Progenitor cell of endocrine pancreas (in vitro differentiated cells): ENCODE measurements at places on chromosomes 7 and 10.

DNA sequence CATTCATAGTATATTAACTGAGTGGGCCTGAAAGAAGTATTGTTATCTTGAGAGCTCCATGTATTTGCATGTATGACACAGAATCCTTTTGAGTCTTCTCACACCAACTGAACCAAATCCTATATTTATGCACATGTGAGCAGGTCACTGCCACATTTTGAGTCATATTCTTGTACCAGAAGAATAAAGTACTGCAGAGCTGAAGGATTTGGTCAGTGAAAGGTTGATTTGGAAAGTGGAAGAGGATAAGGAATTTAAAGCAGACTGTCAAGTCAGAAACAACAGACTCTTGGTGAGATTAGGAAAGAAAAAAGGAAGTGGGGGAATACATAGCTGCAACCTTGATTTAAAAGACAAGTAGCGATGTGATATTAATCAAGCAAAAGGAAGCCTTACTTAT lies 121.8 kb downstream of the ARID5B start:
- no peak for DNase-seq

GRCh38 chr7:2950578-2950977 lies 93.1 kb downstream of the CARD11 start:
- DNase-seq, result no peak

GRCh38 chr10:22913474-22914092 lies 14.3 kb upstream of the ARMC3 start:
- no peak for DNase-seq

DNA sequence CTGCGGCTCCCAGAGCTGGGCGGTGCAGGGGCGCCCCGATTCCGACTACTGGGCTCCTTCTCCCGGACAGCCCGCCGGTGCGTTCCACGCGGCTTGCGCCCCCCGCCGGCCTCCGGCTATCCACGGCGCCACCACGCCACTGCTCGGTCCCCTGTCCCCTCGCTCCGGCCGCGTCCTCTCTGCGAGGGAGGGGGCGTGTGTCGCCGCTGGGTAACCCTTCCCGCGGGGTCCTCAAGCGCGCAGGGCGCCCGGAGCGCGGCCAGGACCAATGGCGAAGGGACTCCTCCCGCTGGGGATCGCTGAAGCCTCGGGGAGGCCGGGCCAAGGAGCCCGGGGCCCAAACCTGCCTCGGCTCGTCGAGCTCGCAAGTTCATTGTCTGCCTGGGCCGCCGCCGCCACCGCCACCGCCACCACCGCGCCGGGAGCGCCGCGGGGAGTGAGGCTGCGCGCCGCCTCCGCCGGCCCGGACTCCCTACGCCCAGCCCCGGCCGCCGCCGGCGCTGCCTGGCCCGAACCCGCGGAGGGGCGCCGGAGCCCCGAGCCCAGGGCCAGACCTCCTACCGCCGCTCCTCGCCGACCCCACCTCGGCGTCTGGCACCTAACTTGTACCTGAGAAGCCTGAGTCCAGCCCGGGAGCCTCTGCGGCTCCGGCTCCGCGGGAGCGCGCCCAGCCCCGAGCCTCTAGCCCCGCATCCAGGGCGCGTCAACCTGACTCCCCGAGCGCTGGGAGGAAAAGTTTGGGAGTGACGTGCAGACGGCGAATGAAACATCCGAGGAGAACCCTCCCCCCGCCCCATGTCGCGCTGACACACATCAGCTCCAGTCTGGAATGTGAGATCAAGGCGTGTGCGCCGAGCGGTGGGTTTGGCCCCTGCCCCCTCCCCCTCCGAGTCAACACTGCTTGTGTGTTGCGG lies at the start of gene CHST15:
Gene CHST15 (minus strand): TSS at position 739 of the 914 bp plus-strand sequence. CDS start 47,386 bp downstream, outside the sequence.
- DNase-seq, result peak; percentile 57

DNA sequence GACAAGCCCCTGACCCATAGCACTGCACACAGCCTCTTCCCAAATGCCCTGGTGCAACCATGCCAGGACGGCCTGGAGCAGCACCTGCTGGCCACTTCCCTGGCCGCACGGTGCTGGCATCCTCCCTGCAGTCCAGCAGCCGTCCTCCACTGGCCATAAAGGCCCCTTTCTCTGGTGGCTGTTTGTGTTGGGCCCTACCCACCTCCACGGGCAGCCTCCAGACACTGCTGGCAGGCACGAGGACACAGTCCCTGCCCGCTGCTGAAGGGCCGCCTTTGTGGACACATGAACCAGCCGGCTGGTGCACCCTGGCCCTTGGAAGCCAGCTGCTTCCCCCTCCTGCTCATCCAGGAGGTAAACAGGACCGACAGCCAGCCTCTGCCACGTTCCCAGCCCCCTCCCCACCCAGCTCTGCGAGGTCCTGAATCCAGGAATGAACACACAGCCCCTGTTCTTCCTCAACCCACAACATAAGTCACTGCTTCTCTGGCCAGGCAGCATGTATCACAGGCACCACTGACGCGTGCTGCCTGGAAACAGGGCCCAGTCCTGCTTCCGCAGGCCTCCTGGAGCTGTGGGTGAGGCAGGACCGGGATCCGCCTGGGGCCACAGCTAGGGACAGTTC lies 43.8 kb downstream of the SPOCK2 start:
- DNase-seq, result no peak

DNA sequence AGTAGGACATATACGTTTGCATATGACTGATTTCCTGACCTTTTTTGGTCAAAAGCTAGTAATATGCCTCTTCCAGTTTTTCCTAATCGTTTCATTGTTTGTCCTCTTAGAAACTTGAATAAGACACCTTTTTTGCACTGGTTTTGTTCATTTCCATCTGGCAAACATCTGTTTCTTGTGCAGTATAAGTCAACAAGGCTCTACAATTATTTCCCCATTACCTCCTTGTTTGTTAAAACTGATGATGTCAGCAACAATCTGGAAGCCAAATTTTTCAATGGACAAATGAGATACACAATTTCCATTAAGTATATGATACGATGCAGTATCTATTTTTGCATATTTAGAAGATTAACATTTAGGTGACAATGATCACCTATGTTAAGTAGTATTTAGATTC lies 148.8 kb downstream of the NRBF2 start:
- no peak for DNase-seq

GRCh38 chr7:103922407-103922806 lies 67.1 kb downstream of the RELN start:
- no peak for DNase-seq

GRCh38 chr10:58574058-58574457 lies 61.4 kb downstream of the BICC1 start:
- DNase-seq, result no peak

DNA sequence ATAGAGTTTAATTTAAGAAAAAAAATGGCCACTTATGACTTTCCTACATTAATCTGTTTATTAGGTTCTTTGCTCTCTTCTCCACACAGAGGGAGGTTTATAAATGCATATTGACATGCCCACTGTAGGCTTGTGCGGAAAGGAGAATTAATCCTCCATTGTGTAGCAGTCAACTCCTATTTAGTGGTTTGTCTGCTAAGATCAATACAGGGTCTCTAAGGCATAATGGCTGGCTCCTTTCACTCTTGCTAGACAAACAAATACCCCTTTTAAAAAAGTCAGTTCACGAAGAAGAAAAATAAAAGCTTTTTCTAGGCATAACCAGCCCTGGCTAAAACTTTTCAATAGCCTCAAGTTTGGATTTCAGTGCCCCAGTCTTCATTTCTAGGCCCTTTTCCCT lies 141.6 kb downstream of the TSPAN12 start:
- DNase-seq, result no peak

DNA sequence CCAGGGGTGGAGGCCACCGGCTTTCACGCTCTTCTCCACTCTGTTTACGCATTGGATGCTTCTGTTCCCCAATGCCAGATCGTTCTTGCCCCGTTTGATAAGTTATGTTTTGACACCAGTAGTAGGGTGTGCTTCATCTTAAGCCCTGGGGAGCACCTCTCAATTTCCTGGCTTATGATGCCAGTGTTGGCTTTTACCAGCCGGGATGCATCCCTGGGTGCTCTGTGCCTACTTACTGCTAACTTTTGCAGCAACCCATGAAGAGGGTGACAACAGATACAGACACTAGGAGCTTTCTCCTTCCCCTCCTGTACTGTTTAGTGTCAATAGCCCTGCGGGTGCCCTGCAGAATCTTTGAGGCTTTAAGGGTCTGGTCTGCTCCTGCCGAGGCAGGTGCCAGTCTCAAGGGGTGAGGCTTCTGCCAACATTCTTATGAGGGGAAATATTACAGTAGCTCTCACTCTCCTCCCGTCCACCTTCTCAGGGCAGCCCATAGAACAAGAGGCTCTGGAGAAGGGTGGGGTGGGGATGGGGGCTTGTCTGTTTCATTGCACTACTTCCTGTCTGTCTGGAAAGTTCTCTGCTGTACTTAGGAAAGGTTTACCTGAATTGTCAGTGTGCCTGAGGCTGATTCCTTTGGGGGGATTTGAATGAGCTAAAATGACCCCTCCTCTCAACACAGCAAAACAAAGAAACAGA lies 23.3 kb downstream of the ADCY1 start:
- no peak for DNase-seq

DNA sequence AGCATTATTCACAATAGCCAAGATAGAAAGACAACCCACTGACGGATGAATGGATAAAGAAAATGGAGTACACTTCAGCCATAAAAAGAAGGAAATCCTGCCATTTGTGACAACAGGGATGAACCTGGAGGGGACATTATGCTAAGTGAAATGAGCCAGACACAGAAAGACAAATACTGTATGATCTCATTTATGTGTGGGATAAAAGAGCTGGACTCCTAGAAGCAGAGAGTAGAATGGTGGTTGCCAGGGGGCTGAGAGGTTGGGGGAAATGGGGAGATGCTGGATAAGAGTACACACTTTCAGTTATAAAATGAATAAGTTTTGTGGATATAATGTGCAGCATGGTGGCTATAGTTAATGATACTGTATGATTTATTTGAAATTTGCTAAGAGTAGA lies 124.4 kb downstream of the SEC23IP start:
- DNase-seq, result no peak

DNA sequence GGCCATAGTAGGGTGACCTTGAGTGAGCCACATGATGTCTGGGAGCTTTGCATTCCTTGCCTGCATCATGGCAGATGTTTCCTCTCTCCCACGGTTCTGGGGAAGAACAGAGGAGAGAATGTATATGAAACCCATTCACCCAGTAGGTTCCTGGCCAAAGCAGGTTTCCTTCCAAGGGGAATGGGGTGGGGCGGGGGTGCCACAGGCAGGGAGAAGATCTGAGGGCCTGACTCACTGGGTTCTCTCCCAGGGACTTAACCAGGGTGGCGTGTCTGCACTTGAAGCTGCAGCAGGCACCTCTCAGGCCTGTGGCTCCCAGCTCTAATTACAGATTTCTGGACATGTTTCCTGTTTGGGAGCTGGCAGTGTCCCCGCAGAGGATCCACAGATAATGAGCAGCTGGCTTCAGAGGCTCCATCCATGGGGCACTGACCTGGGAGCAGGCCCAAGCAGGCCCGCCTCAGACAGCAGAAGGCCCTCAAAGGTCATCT lies 50.2 kb upstream of the ZMIZ1 start:
- DNase-seq, result no peak

GRCh38 chr10:29409241-29410054 lies 120.6 kb downstream of the LYZL1 start:
- DNase-seq, result no peak

DNA sequence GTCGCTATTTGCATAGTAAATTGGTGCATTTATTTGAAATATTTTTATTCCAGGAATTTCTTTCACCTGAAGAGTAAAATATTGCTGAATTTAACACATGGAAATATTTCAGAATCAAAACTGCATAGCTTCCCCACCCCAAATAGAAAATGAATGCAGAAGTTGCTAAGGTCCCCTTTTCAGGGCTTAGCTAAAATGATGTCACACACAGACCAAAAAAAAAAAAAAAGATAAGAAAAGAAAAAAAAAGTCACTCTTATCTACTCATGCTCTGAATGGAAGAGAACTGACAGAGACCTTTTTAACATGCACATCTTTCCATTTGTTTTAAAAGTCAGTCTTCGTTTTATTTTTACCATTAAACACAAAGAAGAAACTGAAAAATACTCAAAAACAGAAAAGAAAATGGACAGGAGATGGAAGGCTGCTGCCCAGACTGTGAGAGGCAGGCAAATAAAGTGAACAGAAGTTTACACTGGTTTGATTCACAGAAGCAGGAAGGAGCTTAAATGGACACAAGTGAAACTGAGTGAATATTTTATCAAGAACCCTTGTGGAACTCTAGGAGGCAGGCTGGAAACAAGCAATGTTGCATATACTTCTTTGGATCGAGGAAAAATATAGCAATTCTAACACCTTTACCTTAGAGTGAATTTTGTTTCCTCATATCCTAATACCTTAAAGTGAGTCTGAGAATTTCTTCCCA lies 32.0 kb downstream of the PSMC2 start:
- no peak for DNase-seq
